ENCODE measurements at places on chromosomes 7 and 10. TPM values are rescaled to one million over a fixed set of nuclear protein-coding genes. Genes with fewer than 3 reads are reported as not detected.
A peak's percentile ranks its signal among the peaks of the same experiment; 100 is the strongest.

DNA sequence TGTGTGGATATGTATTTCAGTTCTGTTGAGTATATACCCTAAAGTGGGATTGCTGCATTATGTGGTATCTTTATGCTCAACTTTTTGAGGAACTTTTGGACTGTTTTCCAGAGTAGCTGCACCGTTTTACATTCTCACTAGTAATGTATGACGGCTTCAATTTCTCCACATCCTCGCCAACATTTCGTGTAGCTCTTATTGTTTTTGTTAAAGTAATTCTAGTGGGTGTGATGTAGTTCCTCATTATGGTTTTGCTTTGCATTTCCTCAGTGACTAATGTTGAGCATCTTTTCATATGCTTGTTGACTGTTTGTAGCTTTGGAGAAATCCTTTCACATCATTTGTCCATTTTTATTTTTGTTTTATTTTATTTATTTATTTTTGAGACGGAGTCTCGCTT lies 4.5 kb downstream of the STMP1 start:
- H3K27ac ChIP-seq, result no peak overlapping the region
- no peaks in the 10 kb centered on the region for H3K27me3 ChIP-seq
- DNase-seq, result no peak
- H3K4me3 ChIP-seq, result no peak overlapping the region

DNA sequence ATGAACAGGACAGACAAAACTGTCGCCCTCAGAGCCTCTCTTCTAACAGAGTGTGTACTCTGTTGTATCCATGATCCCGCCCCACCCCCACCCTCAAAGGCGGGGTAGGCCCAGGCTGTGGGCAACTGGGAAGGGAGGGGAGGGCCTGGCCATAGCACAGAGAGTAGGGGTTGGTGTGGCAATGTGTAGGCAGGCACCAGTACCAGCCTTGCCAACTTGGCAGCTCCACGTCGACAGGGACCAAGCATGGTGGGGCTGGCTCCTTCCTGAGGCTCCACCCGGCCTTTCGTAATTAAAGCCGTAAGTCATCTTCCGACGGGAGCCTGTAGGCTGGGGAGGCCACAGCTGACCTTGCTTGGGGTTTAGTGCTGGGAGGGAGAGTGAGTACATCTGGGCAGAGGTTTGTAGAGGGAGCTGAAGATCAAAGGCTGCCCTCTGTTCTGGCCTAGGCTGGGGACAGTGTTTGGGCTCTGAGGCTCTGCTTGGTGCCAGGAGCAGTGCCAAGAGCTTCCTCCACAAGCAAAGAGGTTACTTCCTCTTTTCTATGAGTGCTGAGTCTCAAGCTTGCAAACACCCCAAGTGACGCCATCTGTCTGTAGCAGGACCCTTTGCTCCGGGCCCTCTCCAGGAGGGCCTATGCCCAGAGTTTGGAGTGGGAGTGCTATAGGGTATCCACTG lies 121.6 kb downstream of the C10orf105 start:
- peaks cover 6% of the 10 kb centered on the region for H3K4me1 ChIP-seq
- no peak overlapping the region for H3K4me3 ChIP-seq
- H3K27ac ChIP-seq, result no peak overlapping the region
- no peak for DNase-seq
- H3K36me3 ChIP-seq, result no peaks in the 10 kb centered on the region
- no peaks in the 10 kb centered on the region for H3K27me3 ChIP-seq

- no peaks in the 10 kb centered on the region for H3K36me3 ChIP-seq
- no peak overlapping the region for H3K27ac ChIP-seq
- H3K4me3 ChIP-seq, result no peak overlapping the region
- no peaks in the 10 kb centered on the region for H3K4me1 ChIP-seq
- H3K27me3 ChIP-seq, result no peaks in the 10 kb centered on the region
These were observed 308.7 kb downstream of the ANKRD30A start for GRCh38 chr10:37434091-37434490.

DNA sequence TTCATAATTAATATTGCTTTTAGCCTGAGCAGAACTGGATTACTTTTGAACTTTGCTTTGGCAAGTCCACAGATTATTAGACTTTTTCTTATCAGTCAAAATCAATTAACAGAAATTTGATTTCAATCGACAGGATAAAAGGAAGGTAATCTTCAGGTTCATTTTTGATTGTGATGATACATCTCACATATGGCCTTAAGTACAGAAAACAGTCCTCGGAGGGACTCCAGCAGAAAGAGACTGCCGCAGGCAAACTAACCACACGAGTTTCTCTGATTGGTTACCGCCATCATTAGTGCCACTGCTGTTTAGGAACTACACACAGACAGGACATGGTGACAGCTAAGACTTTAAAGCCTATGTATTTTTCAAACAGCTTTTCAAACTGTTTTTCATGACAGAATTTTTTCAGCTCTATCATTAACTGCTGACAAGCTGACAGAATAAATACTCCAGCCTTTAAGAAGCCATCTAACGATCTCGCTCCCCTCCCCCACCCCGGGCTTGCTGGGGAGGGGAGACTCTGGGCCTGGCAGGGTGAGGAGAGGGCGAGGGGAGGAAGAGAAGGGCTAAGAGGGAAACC lies 668.2 kb downstream of the KCNMA1 start:
- no peak for DNase-seq
- peaks cover 5% of the 10 kb centered on the region for H3K27me3 ChIP-seq
- H3K36me3 ChIP-seq, result no peaks in the 10 kb centered on the region
- H3K4me3 ChIP-seq, result no peak overlapping the region

- peaks cover 20% of the 10 kb centered on the region for H3K4me1 ChIP-seq
- H3K4me3 ChIP-seq, result no peak overlapping the region
- peaks cover 3% of the 10 kb centered on the region for H3K36me3 ChIP-seq
- no peak overlapping the region for H3K27ac ChIP-seq
These were observed 93.8 kb downstream of the MAPK8 start for GRCh38 chr10:48400129-48400849.

- peaks cover 15% of the 10 kb centered on the region for H3K27me3 ChIP-seq
- H3K4me3 ChIP-seq, result peak overlapping the region; percentile 90
- H3K36me3 ChIP-seq, result peaks cover 3% of the 10 kb centered on the region
- H3K4me1 ChIP-seq, result peaks cover 32% of the 10 kb centered on the region
- H3K27ac ChIP-seq, result peak overlapping the region; percentile 92
These were observed 482 bp upstream of the ERCC6 start for GRCh38 chr10:49539320-49539885.

- no peak within 1 kb of the TSS for H3K27ac ChIP-seq
- H3K27me3 ChIP-seq, result peaks cover 52% of the 10 kb centered on the region
- H3K4me1 ChIP-seq, result peaks cover 2% of the 10 kb centered on the region
- DNase-seq, result no peak
- H3K4me3 ChIP-seq, result peak within 1 kb of the TSS; percentile 45
These were observed at the start of gene CDH23 for GRCh38 chr10:71396711-71397295. Gene CDH23, plus strand, starts transcription at chr10:71396920. Its CDS starts 42,912 bp downstream, at chr10:71439832.

DNA sequence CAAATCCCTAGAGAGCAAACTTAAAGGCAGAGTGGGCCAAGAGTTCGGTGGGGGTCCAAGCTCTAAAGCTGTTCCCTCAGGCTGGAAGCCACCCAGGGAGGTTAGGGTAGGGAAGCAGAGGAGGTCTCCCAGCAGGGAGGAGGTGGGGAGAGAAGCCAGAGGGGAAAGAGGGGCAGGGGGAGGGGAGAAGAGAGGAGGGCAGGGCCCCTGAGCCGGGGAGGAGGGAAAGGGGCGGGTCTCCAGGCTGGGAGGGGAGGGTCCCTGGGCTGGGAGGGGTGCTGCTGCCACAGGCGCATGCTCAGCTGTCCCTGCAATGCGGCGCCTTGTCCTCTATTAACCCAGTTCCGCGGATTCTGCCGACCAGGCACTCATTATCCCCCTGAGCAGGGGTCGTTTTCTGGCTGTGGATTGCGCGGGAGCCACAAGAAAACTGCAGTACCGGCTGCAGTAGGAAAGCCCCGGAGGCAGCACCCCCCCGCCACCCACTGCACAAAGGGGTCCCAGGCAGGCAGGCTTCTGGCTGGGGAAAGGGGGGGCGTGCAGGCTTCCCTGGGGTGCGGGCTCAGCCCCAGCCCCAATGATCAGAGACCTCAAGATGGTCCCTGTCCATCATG lies 49.3 kb downstream of the CAMK2B start:
- no peaks in the 10 kb centered on the region for H3K27me3 ChIP-seq
- H3K4me1 ChIP-seq, result no peaks in the 10 kb centered on the region
- no peak for DNase-seq
- no peak overlapping the region for H3K4me3 ChIP-seq
- no peak overlapping the region for H3K27ac ChIP-seq

DNA sequence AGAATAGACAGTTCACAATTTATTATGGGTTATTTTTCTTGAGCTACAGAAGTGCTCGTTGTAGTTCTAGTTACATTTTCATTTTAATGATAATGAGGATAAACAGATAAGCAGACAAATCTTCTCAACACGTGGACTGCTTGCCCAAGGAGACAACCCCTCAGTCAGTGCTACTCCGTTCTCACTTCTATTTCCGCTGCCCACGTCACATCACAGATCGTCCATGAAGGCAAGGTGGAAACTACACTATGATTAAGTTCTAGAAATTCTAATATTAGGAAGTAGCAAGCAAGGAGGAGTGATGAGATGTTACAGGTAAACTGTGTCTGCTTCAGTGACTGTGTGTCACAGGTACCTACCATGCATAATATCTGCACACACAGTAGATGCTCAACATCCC lies 210.5 kb downstream of the CHCHD3 start:
- no peak overlapping the region for H3K4me3 ChIP-seq
- no peak overlapping the region for H3K27ac ChIP-seq
- peaks cover 11% of the 10 kb centered on the region for H3K4me1 ChIP-seq
- H3K36me3 ChIP-seq, result peaks cover 16% of the 10 kb centered on the region
- DNase-seq, result no peak

DNA sequence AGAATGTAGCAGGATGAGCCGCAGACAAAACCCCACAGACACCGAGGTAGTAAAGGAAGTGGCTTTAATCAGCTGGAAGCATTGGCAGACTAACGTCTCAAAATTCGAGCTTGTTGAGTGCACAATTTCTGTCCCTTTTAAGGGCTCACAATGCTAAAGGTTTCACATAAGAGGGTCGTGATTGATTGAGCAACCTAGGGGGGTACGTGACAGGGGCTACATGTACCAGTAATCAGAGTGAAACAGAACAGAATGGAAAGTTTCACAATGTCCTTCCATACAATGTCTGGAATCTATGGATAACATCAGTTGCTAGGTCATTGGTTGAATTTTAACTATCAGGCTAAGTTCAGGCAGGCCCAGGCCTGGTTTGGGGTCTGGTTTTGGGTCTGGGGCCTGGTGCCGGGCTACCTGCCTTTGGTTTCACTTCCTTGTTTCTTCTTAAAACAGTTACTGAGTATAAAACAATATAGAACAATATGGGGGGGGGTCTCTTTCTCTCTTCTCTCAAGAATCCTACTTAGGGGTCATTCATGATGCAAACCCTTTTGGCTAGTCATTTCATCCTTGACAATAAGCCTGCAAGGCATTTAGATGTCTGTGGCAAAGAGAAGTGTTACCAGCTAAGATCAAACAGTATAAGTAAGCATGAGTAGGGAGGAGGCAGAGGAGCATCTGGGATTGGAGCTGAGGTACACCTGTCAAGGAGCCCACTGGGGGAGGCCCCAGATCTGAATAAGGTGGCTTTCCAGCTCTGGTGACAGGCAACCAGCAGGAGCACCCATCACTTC lies 364.1 kb downstream of the TNS3 start:
- H3K27ac ChIP-seq, result no peak overlapping the region
- H3K27me3 ChIP-seq, result peaks cover 7% of the 10 kb centered on the region
- no peaks in the 10 kb centered on the region for H3K4me1 ChIP-seq
- no peaks in the 10 kb centered on the region for H3K36me3 ChIP-seq

- H3K27ac ChIP-seq, result no peak overlapping the region
- H3K4me1 ChIP-seq, result no peaks in the 10 kb centered on the region
- H3K4me3 ChIP-seq, result no peak overlapping the region
- no peak for DNase-seq
- H3K27me3 ChIP-seq, result no peaks in the 10 kb centered on the region
These were observed 114.9 kb downstream of the HDAC9 start for GRCh38 chr7:18610331-18610948.

- H3K4me3 ChIP-seq, result no peak overlapping the region
- H3K27ac ChIP-seq, result no peak overlapping the region
These were observed 593 bp upstream of the PILRA start for GRCh38 chr7:100372694-100373093.

DNA sequence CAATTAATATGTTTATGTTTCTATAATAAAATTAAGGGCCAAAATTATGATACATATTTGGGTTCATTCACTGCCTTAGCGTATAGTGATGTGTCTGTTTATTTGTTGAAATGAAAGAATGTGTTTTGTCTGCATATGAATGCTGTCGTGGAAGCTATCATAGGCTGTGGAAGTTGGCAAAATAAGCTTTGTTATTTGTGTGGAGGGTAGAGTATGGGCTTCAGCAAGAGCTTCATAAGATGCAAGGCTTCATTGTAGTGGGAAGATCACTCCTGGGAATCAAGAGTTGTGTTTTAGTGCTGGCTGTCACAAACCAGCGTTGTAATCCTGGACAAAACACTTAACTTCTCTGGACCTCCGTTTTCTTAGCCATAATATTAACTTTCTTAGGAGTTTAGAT lies 2.5 kb downstream of the SLK start:
- peak overlapping the region; percentile 99 for H3K4me3 ChIP-seq
- H3K27ac ChIP-seq, result no peak overlapping the region
- H3K36me3 ChIP-seq, result peaks cover 8% of the 10 kb centered on the region
- H3K27me3 ChIP-seq, result no peaks in the 10 kb centered on the region
- no peak for DNase-seq

GRCh38 chr7:116305485-116306408 lies 95.4 kb downstream of the TES start:
- no peak overlapping the region for H3K4me3 ChIP-seq
- no peak overlapping the region for H3K27ac ChIP-seq
- peaks cover 9% of the 10 kb centered on the region for H3K27me3 ChIP-seq
- H3K4me1 ChIP-seq, result no peaks in the 10 kb centered on the region
- DNase-seq, result no peak

DNA sequence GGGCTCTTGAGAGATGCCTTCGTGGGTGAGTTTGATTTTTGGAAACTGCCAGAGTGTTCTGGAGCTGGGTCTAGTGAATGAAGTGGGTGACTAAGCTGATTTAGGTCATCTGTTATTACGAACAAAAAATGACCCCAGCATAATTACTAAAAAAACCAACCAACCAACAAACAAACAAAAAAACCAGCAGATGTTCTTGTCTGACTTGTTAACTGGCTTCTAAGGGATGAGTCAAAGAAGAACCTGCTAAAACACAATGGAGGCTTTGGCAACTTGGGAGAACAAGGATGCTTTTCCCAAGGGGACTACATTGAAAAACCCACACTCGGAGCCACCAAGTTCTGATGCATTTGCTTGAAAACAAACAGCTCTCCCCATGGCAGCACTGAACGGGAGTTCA lies 11.5 kb downstream of the TACR2 start:
- DNase-seq, result no peak
- H3K27ac ChIP-seq, result no peak overlapping the region
- H3K27me3 ChIP-seq, result no peaks in the 10 kb centered on the region
- H3K4me3 ChIP-seq, result no peak overlapping the region

GRCh38 chr7:127907110-127908040 lies 123.9 kb downstream of the LRRC4 start:
- H3K4me1 ChIP-seq, result peaks cover 51% of the 10 kb centered on the region
- no peaks in the 10 kb centered on the region for H3K27me3 ChIP-seq
- DNase-seq, result no peak
- H3K4me3 ChIP-seq, result no peak overlapping the region

- no peak overlapping the region for H3K27ac ChIP-seq
- no peaks in the 10 kb centered on the region for H3K4me1 ChIP-seq
- no peaks in the 10 kb centered on the region for H3K27me3 ChIP-seq
- no peak for DNase-seq
These were observed 362.2 kb upstream of the SMIM30 start for GRCh38 chr7:113480537-113480936.

The NUTM2A gene
- total RNA-seq, result 0.07 TPM

The INMT gene
- total RNA-seq, result not detected

The ZNF365 gene
- total RNA-seq, result 0.10 TPM

The VGF gene
- total RNA-seq, result not detected

The CD36 gene
- not detected for total RNA-seq

The ZNF277 gene
- 28.2 TPM for total RNA-seq

The PDAP1 gene
- total RNA-seq, result 194 TPM

The EVX1 gene
- not detected for total RNA-seq

The CALML3 gene
- not detected for total RNA-seq
